ENCODE measurements at places on chromosomes 12 and 14. TPM values are rescaled to one million over a fixed set of nuclear protein-coding genes. Genes with fewer than 3 reads are reported as not detected.

The PLBD1 gene
- total RNA-seq: under 0.01 TPM

The CEBPE gene
- not detected for total RNA-seq

The ATP5MC2 gene
- total RNA-seq: 343 TPM

The RAP1B gene
- 226 TPM for total RNA-seq

The B4GALNT3 gene
- 14.4 TPM for total RNA-seq

The COQ6 gene
- total RNA-seq: 58.5 TPM

The GPRC5D gene
- total RNA-seq: not detected

The NANOG gene
- not detected for total RNA-seq

The CLEC4C gene
- not detected for total RNA-seq

The CD9 gene
- total RNA-seq: 380 TPM

The DAO gene
- not detected for total RNA-seq

The CLEC1A gene
- not detected for total RNA-seq

The TAS2R46 gene
- total RNA-seq: not detected

Data from hair follicular keratinocyte (primary cell).